ENCODE measurements at places on chromosomes 2 and 18.

- peak; percentile 9 for DNase-seq
Measured at GRCh38 chr2:9771481-9772017, 71.7 kb upstream of the TAF1B start.

DNA sequence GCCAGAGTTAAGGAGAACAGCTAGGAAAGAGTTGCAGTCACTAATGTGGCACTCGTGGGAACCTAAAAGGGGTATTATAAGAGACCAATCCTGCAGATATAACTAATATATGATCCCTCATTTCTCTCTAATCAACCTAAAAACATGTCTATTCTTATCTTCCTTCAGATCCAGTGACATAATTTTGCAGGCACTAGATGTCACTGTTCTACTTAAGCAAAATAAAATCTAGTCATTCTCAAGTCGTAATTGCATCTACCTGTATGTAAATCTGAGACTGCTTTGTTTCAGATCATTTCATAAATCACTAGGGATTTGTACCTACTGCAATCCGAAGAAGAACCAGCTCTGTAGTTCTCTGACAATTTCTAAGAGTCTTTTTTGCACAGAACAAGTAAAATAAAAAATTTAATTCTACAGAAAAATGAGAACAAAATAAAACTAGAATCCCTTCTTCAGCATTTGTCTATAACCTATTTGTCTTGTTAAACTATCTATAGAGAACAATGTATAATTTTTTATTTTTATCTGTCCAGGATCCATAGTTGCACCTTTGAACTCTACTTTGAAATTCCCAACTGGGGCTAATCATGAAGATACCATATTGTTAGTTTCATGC lies 56.5 kb upstream of the ERBB4 start:
- no peak for DNase-seq

- DNase-seq, result no peak
Measured at GRCh38 chr2:181111059-181111458, 130.7 kb downstream of the UBE2E3 start.

DNA sequence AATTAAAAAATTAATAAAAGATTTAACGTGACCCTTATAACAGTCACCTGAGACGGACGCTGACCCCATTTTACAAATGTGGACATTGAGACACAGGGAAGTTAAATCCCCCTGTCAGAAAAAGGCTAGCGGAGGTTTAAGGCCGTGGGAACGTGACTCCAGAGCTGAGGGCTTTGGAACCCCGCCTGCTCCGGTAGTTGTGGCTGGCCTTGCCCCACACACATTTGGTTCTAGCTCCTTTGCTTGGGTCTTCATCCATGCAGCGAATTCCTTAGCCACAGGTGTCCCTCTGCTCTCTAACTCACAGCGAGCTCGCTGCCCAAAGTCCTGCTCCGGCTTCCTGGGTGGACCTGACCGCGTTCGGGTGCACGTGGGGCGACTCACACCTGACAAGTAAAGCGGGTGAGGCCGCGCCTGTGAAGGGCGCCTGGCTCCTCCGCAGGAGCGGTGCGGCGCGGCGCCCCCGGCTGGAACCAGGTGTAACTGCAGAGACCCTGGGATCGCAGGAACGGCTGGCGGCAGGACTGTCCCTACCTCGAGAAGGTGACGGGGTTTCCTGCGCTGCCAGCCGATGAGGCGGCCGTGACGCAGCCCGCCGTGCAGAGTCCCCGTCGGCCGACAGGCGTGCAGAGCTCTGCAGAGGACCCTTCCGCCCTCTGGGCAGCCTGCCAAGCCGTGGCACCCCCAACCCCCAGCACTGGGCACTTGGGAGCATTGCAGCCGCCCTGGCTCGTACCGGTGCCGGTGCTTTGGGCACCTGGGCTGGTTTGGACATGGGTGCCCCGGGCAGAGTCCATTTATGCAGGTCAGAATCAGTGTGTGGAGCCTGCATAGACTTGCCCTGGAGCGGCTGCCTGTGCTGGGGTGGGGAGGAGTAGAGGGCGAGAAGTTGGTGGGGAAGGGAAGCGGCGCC lies 2.4 kb upstream of the PROC start:
- peak; percentile 61 for DNase-seq

DNA sequence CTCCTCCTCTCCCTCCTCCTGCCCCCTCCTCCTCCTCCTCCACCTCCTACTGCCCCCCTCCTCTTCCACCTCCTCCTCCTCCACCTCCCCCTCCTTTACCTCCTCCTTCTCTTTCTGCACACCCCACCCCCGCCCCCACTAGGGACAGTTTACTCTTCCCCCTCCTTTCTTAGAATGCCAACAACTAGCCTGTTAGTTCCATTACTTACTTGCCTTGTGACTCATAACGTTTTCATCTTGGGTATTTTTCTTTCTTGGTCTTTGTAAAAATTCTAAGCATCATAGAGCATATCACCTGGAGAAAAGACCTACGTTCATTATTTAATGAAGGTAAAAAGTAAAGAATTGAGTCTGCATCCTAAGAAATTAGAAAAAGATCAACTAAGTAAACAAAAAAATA lies 165.3 kb downstream of the NEDD4L start:
- DNase-seq, result no peak
